ENCODE measurements at places on chromosomes 16 and 17. TPM values are rescaled to one million over a fixed set of nuclear protein-coding genes. Genes with fewer than 3 reads are reported as not detected.

Gene PSMB10
- total RNA-seq = 65.7 TPM

Gene GAST
- not detected for total RNA-seq

DNA sequence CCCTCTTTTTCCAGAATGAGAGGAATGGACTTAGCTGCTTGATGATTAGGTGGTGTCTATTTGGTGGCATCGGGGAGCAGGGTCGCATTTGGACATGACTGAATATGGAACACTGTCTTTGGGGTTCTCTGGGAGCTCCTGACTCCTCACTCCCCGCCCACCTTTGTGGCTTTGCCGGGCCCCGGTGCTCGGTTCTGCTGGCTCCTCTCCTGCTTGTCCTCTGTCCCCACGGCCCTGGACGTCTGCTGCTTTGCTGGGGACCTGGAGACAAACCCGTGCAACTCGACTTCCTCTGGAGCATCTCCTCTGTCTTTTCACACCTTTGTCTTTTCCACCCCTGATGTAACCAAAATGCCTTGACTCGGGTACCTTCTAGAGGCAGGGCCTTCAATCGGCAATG is 135.7 kb downstream of the IRX3 start:
- DNase-seq = no peak

DNA sequence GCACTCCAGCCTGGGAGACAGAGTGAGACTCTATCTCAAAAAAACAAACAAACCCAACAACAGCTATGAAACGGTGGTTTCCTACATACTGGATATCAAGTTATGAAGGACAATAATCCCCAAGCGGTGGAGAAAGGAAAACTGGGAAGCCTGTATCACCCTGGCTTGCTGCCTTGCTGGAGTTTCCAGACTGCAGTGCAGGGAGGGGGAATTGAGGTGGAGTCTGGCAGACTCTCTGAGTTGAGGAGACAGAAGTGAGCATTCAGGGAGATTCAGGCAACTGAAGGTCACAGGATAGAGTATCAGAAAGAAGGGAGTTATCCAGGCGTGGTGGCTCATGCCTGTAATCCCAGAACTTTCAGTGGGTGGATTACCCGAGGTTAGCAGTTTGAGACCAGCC is 11.9 kb downstream of the QRICH2 start:
- DNase-seq = no peak

GRCh38 chr16:67301080-67301782 is 21.9 kb downstream of the PLEKHG4 start:
- DNase-seq = no peak
